ENCODE measurements at places on chromosomes 12 and 14. TPM values are rescaled to one million over a fixed set of nuclear protein-coding genes. Genes with fewer than 3 reads are reported as not detected.

DNA sequence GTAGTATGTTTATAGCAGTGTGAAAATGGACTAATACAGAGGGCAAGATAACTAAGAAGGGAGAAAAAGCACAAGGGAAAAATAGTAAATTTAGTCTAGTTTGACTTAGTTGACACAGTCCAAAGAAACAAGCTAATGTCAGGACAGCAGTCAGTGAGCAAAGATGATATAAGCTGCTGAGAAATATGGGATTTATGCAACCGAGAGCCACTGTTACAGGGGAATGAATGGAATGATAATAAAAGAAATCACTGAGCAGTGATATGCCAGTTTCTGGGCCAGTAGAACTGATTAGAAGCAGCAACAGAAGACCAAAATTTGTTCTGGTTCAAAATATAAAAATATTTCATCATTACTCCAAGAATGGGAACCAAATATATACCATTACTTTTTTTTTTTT lies 60.1 kb downstream of the R3HDM2 start:
- no peak for DNase-seq
- H3K36me3 ChIP-seq, result peaks cover 5% of the 10 kb centered on the region
- no peaks in the 10 kb centered on the region for H3K27me3 ChIP-seq
- H3K4me3 ChIP-seq, result no peak overlapping the region

- no peak for DNase-seq
- H3K36me3 ChIP-seq, result peaks cover 5% of the 10 kb centered on the region
- H3K4me3 ChIP-seq, result no peak overlapping the region
- H3K4me1 ChIP-seq, result no peaks in the 10 kb centered on the region
- no peaks in the 10 kb centered on the region for H3K27me3 ChIP-seq
- no peak overlapping the region for H3K27ac ChIP-seq
These were observed 123.4 kb downstream of the BICD1 start for GRCh38 chr12:32229971-32230612.

- no peak for DNase-seq
- H3K36me3 ChIP-seq, result no peaks in the 10 kb centered on the region
- H3K4me3 ChIP-seq, result no peak overlapping the region
- H3K27me3 ChIP-seq, result no peaks in the 10 kb centered on the region
These were observed 5.5 kb upstream of the RNASE10 start for GRCh38 chr14:20499881-20500280.

DNA sequence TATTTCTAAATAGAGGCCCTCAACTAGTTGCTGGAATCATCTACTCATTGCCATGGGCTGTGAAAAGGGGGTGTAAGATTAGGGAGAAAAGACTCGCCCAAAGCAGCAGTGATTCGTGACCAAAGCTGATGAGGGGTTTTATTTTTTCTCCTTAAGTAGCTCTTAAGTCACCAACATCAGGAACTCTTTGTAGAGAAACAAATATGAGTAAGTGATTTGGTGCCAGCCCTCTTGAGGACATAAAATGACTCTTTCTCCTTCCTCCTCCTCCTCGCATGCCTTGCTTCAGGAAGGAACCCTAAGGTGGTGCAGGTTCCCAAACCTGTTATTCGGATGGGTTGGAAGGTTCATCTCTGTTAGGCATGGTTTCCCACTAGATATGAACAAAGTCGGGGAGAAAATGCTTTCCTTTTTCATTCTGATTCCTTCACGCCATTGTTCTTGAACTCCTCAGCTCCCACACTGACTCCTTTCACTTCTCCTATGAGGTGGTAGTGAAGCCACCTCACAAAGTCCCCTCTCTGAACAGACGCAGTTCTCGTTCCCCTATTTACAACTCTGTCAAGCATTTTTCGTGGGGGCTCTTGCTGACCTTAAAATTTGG lies 113.4 kb downstream of the ETV6 start:
- H3K4me1 ChIP-seq, result peaks cover 53% of the 10 kb centered on the region
- no peak overlapping the region for H3K27ac ChIP-seq
- H3K36me3 ChIP-seq, result peaks cover 9% of the 10 kb centered on the region
- no peak for DNase-seq
- no peak overlapping the region for H3K4me3 ChIP-seq

DNA sequence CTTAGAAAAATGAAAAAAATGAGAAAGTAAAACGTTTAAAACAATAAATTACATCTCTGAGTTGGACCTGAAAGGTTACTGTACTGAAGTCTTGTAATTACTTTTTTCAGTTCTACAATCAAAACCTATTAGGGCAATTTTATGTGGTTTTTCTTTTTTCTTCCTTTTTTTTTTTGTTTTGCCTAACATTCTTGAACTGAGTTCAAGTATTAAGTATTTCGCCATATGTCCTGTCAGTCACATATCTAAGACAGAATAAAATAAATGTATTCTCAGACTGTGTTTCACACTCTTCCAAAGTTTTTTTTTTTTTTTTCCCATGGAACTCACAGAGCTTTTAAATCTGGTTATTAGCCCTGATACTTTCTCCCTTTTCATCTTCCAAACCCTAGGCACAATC lies 172.0 kb downstream of the BCAT1 start:
- H3K4me1 ChIP-seq, result no peaks in the 10 kb centered on the region
- H3K36me3 ChIP-seq, result no peaks in the 10 kb centered on the region
- H3K4me3 ChIP-seq, result no peak overlapping the region
- no peak overlapping the region for H3K27ac ChIP-seq
- no peak for DNase-seq
- no peaks in the 10 kb centered on the region for H3K27me3 ChIP-seq

GALNT8 gene
- total RNA-seq, result not detected

SSTR1 gene
- total RNA-seq, result 0.24 TPM

FGD6 gene
- total RNA-seq, result 64.5 TPM

PIK3C2G gene
- 24.0 TPM for total RNA-seq

KCNH5 gene
- total RNA-seq, result not detected

RHEBL1 gene
- 2.0 TPM for total RNA-seq

LRRC43 gene
- total RNA-seq, result not detected

TRHDE gene
- 31.6 TPM for total RNA-seq

TPI1 gene
- total RNA-seq, result 639 TPM
